SK-MEL-5 (cell line): ENCODE measurements at places on chromosomes 2 and 18. TPM values are rescaled to one million over a fixed set of nuclear protein-coding genes. Genes with fewer than 3 reads are reported as not detected.
A peak's percentile ranks its signal among the peaks of the same experiment; 100 is the strongest.

THSD7B gene
- 0.64 TPM in 1 of 2 replicates, not detected in the other for total RNA-seq

DNA sequence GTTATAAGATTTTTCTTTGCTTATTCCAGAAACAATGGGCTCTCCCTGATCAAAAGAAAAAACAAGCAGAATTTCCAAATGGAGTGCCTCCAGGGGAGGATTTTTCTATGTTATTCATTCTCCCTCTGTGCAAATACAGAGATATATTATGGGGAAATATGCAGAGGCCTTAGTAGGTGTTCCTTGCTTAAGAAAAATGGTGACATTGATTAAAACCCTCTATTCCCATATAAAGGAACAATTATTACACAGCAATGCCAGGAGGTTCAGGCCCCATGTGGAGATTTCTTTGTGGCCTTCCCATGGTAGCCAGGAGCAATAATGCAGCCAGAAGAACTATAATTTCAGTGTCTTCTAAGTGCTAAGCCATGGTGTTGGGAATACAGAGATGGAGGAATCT is 255.9 kb upstream of the CXCR4 start:
- DNase-seq: peak; percentile 62

RAD51AP2 gene
- not detected in 2 replicates for total RNA-seq

EMILIN1 gene
- total RNA-seq: 0.11 and 0.71 TPM in 2 replicates

DNA sequence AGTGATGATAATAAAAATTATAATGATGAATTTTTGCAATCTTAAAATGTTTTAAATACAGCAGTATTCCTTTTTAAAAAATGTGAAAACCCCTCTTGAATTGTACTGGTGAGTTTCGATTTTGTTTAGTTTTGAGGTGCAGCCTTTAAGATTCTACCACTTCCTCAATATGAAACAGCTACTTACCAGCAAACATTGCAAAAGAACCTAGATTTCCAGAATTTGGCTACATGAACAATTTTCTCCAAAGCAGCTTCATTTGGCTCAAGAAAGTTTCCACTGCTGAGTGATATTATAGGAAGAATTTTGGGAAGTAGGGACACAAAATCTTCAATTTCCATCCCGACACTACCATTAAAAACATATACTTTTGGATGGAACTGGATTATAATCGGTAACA is 12.0 kb downstream of the TCF4 start:
- no peak for DNase-seq

COL4A3 gene
- 0.03 TPM in 1 of 2 replicates, not detected in the other for total RNA-seq

GRCh38 chr2:136167721-136168475 is 49.9 kb upstream of the CXCR4 start:
- DNase-seq: no peak

GRCh38 chr2:30561349-30561748 is 114.3 kb downstream of the LCLAT1 start:
- no peak for DNase-seq

GRCh38 chr18:77096936-77097886 is 35.4 kb downstream of the MBP start:
- DNase-seq: no peak

- DNase-seq: peak; percentile 12
These were observed 151.6 kb downstream of the FSHR start for GRCh38 chr2:49002750-49003149.

- no peak for DNase-seq
These were observed 12.5 kb downstream of the MOCOS start for GRCh38 chr18:36199691-36200295.

SPHKAP gene
- not detected in 2 replicates for total RNA-seq

- DNase-seq: peak; percentile 7
These were observed 905 bp downstream of the TTLL4 start for GRCh38 chr2:218711550-218711929.

DNA sequence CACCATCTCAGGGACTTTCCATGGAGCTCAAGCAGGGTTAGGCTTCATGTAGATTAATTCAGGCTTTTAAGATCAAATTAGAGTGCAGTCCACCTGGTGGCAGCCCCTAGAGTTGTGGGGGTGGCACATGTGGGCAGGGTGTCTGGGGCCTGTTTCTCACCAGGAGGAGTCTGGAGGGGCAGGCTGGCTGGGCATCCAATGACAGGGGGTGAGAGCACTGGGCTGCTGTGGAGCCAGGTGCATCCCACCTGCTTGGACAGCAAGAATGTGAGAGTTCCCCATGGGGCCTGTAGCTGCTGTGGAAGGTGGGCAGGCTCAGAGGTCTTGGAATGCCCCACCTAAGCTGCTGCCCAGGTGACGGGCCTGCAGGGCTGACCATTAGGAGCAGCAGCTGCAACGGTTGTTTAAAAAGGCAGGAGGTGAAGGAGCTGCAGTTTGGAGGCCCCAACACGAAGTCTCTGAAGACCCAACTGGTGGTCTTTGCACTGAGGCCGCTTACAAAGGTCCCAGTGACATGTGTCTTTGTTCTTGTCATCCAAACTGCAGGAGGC is 686.3 kb upstream of the HS6ST1 start:
- no peak for DNase-seq

DNA sequence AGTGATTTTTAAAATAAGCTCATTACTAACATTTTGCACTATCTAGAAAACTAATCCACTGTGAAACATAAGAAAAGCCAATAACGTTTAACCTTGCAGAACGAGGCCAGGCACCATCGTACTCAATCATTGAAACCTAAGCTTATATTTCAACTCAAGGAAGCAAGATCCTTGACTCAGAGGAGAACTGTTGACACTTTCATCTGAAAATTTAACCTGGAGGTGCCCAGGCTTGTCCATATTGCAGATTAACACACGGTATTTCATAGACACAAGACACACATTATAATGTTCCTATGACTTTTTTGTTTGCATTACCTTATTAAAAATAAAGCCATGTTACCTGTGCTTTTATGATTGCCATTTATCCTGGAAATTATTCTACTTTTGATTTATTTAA is 89.6 kb downstream of the ZNF385B start:
- DNase-seq: no peak

- DNase-seq: no peak
These were observed 402.8 kb upstream of the SYT4 start for GRCh38 chr18:43680096-43680495.

- peak; percentile 5 for DNase-seq
These were observed 51.3 kb upstream of the CERS6 start for GRCh38 chr2:168404764-168405163.

DNA sequence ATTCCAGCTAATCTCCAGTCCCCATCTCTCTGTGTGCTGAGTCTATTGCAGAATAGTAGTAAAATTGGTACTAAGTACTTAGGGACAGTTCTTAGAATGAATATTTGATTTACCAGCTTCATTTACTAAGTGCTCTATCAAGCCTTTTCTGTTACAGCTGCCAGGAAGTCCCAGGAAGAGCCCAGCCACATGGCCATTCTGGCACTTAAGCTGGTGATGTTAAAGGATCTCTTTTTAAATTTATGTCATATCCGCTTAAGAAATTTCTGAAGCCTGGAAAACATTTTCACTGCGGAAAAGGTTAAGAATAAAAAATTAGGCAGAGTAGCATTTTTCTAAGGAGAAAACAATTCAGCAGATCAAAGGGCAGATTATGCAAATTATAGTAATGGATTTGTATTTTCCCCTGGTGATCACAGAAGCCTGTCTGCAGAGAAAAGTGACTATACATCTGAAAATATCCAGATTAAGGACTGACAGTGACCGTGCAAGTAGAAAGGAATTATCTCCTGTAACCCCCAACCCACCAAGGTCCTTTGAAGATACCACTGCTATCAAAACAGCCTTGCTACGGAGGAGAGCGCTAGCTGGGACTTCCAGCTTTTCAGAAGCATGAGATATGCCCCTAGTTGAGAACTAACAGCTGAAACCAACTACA is 260.8 kb downstream of the SH3BP4 start:
- no peak for DNase-seq

GRCh38 chr18:8003878-8004675 is 437.0 kb downstream of the PTPRM start:
- DNase-seq: no peak

TSHZ1 gene
- total RNA-seq: 3.0 and 4.1 TPM in 2 replicates

CELF4 gene
- not detected in 2 replicates for total RNA-seq

LHCGR gene
- not detected in 2 replicates for total RNA-seq

DUSP2 gene
- 0.80 and 1.0 TPM in 2 replicates for total RNA-seq

- DNase-seq: no peak
These were observed 242.4 kb downstream of the ARHGAP15 start for GRCh38 chr2:143371616-143372015.

DNA sequence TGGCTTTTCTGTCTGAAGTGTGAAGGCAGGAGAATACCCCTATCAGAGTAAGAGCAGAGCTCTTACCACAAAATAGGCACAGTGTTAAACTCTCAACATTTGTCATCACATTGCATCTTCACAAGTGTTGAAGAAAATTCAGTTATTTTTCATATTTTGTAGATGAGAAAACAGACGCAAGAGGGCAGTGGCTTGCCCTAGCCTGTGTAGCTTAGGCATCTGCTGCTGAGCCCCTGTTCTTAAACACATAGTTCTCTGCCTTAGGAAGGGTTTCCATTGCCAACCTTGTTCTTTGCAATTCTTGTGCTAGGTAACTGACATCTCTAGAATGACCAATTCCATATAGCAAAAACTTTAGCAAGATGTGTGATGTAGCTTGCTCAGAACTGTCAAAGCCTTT is 112.7 kb upstream of the RMDN2 start:
- peak; percentile 53 for DNase-seq

DNA sequence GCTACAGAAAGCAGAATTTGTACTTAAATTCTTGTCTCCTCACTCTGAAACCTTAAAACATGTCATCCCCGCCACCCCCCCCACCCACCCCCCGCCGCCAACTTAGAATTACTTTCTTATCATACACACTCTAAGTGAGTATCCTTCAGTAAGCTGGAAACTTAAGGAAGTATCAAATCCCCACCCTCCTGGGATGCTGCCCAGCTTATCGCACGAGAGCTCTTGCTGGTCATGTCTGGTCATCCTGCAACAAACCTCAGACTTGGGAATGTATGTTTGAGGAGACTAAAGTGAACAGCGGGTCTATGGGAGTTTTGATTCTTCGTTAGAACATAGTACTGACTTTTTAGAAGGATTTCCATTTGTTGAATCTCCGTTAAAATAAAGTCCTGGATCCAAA is 203.3 kb downstream of the PTGR3 start:
- DNase-seq: no peak

DNA sequence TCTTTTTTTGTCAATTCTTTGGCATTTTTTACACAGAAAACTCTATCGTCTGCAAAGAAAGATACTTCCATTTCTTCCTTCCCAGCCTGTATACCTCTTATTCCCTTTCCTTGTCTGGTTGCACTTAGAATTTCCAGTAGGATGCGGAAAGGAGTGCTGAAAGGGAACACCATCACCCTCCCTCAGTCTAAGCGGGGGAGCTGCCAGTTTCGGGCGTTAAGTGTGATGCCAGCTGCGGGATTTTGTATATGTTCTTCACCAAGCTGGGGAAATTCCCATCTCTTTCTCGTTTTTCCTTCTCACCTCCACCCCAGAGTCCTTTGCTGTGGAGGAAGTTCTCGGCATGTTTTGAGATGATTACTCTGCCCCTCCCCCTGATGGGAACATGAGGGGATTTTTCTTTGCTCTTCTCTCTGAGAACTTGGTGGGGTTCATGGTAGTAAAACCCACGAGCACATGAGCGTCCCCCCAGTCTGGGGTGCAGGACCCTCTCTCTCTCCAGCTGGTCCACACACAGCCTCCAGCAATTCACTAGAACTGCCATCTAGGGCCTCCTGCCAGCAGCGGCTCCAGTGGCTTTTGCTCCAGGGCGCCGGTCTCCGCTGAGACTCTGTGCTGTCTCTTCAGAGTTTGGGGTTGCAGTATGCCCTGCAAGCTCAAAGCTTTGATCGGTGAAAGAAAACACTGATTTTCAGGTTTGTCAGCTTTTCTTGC is 15.5 kb downstream of the AQP12A start:
- no peak for DNase-seq

GRCh38 chr2:30655211-30655610 is 152.0 kb downstream of the CAPN13 start:
- DNase-seq: no peak

MLPH gene
- total RNA-seq: 82.9 and 92.8 TPM in 2 replicates

DNA sequence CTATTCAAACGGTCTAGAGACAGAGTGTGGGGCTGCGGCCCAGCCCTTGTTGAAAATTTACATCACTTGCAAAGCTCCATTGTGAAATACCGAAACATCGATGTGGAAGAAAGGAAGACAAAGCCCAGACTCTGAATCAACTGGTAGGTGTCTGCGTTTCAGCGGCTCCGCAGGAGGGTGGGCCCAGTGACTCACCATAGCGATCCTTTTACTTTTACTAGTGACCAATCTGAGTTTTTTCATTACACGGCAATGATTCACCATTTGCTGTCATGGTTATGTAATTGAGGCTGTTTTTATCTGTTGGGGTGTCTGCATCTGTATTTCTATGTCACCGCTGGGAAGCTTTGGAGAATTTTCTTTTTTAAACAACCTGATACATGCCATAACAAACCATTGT is 66.6 kb upstream of the ODC1 start:
- DNase-seq: no peak
